ENCODE measurements at places on chromosomes 5 and 9.

GRCh38 chr9:119126040-119126439 lies 243.2 kb downstream of the BRINP1 start:
- DNase-seq: no peak

GRCh38 chr9:138022121-138022741 lies 144.6 kb downstream of the CACNA1B start:
- no peak for DNase-seq

DNA sequence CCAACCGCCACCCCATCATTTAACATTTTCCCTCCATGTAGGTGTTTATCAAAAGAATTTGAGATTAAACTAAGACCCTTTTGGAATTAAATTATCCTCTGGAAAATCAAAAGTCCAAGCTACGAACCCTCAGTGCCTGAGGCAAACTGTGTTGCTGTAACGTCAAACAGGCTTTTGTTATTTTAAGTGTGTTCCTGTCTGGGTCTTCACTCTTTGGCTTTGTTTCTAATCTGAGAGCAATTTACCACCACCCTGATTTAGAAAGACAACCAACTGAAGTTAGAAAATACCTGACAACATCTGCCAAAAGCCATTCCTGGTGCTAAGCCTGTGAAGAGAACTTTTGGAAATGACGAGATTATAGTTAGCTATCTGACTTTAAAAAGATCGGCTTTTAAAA lies 199.9 kb downstream of the DIRAS2 start:
- no peak for DNase-seq

DNA sequence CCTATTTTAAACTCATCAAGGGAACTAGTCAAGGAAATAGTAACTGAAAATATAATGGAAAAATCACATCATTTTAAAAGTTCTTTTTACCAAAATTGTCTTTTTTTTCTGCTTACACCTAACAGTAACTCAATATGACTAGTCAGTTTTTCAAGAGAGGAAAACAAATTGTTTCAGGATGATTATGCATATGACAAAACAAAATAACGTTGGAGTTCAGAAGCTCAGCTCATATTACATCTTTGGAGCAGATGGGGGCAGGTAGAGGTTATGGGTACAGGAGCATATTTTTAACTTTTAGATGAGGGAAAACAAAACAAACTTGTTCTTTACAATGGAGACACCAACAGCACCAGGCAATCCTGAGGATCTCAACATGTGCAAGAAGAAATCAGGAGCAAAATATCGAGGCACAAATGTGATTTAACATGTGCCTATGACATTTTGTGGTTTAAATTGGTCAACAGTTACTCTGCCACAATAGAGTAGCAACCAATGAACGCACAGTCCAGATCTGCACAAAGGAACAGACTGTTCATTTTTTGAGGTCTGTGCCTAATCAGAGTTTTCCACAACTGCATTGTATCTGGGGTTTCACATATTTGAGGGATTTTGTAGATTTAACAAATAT lies 659.0 kb downstream of the ANXA1 start:
- no peak for DNase-seq

DNA sequence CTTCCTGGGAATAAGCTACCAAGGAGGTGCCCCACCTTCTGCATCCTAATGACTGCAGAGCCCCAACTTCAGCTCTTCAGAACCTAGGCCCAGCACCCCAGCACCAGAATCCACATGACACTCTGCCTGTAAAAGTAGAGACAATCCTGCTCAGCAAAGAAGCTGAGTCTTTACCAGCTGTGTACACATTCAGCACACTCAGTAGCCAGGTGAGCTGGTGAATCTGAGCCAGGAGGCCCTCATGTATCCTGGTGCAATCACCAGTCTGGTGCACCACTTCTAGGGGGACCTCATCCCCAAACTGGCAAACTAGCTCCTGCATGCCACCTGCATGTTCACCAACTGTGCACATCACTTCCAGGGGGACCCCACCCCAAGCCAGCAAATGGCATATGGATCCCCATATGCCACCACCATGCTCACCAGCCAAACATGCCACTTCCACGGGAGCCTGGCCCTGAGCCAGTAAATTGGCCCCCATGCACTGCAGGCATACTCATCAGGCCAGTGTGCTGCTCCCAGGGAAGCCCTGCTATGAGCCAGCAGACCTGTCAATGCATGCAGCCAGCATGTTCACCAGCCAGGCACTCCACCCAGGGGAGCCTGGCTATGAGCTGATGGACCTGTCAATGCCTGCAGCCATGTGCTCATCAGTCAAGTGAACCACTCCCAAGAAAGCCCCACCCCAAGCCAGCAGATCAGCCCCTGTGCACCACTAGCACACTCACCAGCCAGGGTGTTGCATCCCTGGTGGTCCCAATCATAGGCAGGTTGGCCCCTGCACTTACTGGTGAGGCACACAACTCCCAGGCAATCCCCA lies 15.6 kb upstream of the BTNL9 start:
- DNase-seq: no peak

- no peak for DNase-seq
Measured at GRCh38 chr5:14379739-14380497, 201.7 kb upstream of the OTULINL start.

All from stimulated activated CD4-positive, alpha-beta T cell treated with anti-CD3 and anti-CD28 coated beads, TNF-alpha, amount 100 ng/mL, for 24 hours (primary cell).